ENCODE measurements at places on chromosomes 1 and 21.

- no peak for DNase-seq
These were observed 14.1 kb upstream of the PLXNA2 start for GRCh38 chr1:208258277-208258676.

- peak; percentile 9 for DNase-seq
These were observed at the start of gene HEYL for GRCh38 chr1:39639305-39640130. Gene HEYL, minus strand, starts transcription at chr1:39639643. Its CDS starts 18 bp downstream, at chr1:39639625.

- DNase-seq: no peak
These were observed 6.2 kb downstream of the DHX9 start for GRCh38 chr1:182845379-182845778.

GRCh38 chr21:35016517-35017188, 32.4 kb downstream of the RUNX1 start:
- no peak for DNase-seq

- DNase-seq: no peak
These were observed 55.6 kb downstream of the DDR2 start for GRCh38 chr1:162687870-162688269.

GRCh38 chr1:100530880-100531487, 7.0 kb upstream of the GPR88 start:
- DNase-seq: no peak

GRCh38 chr21:23732776-23733175, 1874.5 kb downstream of the MRPL39 start:
- DNase-seq: no peak

- no peak for DNase-seq
These were observed 44.5 kb downstream of the CBS start for GRCh38 chr21:43031121-43031619.

- DNase-seq: no peak
These were observed 33.0 kb downstream of the ACOT7 start for GRCh38 chr1:6360517-6361070.

- DNase-seq: no peak
These were observed 13.1 kb downstream of the VPS26C start for GRCh38 chr21:37253991-37254390.

- no peak for DNase-seq
These were observed 3.4 kb downstream of the SELL start for GRCh38 chr1:169707912-169708604.

DNA sequence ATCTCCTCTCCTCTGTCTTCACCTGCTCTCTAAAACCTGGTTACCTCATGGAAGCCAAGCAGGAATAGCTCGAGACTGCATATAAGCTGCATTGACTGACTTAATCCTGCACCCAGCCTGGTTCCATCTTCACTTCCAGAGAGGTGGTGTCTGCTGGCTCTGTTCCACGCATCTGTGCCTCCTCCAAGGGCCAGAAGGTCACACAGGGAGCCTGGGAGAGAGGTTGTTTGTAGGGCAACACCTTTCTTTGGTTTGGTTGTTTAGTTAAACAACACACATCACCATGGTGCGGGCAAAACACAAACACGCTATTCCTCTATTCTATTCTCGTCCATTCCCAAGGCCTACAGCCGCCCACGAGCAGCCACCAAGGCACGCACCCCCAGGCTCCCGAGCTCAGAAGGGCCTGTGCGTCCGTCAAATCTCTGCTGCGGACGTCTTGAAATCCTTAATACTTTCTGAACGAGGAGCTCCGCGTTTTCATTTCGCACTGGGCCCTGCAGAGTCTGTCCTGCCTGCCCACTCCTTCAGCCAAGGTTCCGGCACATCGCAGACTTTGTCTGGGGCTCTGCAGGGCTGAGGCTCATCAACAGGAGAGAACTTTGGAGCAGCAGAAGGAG, 116.2 kb downstream of the RIPK4 start:
- DNase-seq: no peak

- DNase-seq: no peak
These were observed 36.3 kb downstream of the GPR161 start for GRCh38 chr1:168100315-168101002.

- DNase-seq: no peak
These were observed 59.2 kb downstream of the B3GALT5 start for GRCh38 chr21:39671986-39672385.

DNA sequence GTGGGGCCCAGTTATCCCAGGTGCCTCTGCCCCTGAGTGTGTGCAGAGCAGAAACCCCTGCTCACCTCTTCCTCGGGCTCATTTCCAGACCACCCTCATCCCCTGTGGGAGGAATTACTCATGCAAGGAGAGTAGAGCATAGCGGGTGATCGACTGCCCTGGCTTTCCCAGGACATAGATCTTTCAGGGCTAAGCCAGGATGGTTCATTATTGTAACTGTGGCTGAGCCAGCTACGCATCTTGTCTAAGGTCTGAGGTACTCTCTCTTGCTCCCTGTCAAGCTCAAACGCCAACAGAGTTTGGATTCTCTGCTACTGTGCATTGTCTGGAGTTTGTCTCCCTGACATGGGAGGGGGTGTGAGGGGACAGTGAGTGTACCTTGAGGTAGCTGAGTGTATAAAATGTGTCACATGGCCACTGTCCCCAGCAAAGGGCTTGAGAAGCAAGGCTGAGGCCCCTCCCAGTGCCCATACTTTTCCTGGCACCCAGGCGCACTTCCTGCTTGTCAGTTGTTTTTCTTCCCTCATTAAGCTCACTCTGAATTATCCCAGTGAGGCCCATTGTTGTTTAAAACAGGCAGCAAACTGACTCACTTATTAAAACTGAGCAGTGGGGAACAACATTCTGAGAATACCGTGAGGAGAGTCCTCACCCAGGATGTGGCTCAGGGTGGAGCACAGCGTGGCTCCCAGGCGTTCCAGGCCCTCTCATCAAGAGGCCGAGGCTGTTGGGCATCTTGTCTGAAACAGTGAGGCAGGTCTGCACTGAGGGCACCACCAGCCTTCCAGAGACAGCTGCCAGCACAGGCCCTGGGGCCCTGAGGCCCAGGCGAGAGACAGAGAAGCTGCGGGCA, 92.9 kb downstream of the LAMC2 start:
- no peak for DNase-seq

- no peak for DNase-seq
These were observed 121.1 kb downstream of the FOXD2 start for GRCh38 chr1:47558601-47559593.

DNA sequence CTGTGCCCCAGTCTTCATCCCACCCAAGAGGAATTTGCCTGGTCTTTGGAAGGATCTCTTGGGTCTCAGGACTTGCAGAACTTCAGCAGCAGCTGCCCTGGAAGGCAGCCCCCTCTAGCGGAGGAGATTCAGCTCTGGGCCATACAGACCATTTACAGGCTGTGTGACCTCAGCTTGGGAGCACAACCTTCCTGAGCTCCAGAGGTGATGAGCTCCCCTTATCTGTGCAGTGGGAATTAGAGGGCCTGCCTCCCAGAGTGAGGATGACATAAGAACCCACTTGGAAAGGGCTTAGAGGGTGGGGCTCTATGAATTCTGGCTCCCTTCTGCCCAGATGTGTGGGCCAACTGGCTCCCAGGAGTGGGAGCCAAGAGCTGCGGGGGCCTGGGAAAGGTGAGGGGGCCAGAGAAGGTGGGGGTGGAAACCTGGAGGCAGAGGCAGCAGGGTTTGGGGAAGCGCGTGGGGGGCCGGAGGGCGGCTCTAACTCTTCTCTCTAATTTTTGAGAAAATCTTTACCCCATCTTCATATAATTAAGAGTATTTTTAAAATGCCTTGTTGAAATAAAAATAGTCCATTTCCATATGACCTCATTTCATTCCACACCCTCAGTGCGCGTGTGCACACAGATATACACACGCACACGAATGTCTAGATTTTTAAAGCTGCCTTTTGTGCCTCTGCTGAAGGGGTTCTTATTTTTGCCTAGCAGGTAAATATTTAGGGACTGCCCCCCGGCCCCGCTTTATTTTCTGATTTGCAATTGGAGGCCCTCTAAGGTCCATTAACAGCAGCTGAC, 21.5 kb downstream of the EPHB2 start:
- DNase-seq: no peak

GRCh38 chr1:64895500-64895899, 70.8 kb downstream of the JAK1 start:
- no peak for DNase-seq

DNA sequence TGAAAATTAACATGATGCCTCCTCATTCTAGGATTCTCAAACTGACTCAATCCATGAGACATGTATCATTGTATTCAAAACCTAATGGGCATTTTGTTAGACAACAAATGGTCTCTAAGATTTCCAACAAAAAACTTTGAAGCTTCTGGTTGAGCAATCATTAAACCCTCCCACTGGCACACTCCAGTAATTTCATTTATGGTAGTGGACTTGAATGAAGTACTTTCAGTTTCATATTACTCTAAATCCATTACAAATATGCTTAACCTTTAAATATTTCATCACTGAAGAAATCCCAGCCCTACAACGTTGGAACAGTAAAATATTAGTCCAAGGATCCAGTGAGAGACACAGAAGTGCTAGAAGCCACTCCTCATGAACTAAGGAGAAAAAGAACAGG, 43.5 kb downstream of the GBP6 start:
- DNase-seq: no peak

- no peak for DNase-seq
These were observed 44.1 kb upstream of the DOCK7 start for GRCh38 chr1:62732331-62732730.

- DNase-seq: no peak
These were observed 43.5 kb downstream of the ALPL start for GRCh38 chr1:21552715-21553114.

GRCh38 chr1:201089596-201089995, 22.6 kb downstream of the CACNA1S start:
- no peak for DNase-seq

DNA sequence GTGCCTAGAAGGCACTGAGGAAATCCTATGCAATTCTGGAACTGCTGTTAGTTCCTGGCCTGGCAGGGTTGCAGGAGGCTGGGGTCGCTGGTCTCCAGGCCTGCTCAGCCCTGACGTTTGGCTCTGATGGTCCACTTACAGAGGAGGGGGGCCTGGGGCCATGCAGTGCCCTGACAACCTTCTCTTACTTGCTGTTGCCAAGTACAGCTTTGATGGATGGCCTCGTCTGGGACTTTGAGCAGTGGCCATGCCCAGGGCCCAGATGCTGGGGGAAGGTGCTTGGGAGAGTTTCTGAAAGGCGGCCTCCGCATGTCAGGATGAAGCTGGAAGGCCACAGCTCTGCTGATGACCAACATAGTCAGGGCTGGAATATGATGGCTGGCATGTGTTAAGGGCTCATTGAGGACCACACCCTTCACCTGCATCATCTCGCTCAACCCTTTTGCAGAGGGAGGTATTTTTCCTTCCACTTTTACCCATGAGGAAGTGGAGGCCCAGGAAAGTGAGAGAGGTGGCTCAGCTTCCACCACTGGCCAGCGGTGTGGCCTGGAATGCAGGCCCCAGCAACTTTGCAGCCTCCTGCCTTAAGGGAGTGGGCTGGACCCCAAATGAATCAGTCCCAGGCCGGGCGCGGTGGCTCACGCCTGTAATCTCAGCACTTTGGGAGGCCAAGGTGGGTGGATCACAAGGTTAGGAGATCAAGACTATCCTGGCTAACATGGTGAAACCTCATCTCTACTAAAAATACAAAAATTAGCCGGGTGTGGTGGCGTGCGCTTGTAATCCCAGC, 34.7 kb upstream of the LRRC3 start:
- DNase-seq: no peak

GRCh38 chr1:2786329-2787162, 14.9 kb downstream of the TTC34 start:
- DNase-seq: peak; percentile 49

DNA sequence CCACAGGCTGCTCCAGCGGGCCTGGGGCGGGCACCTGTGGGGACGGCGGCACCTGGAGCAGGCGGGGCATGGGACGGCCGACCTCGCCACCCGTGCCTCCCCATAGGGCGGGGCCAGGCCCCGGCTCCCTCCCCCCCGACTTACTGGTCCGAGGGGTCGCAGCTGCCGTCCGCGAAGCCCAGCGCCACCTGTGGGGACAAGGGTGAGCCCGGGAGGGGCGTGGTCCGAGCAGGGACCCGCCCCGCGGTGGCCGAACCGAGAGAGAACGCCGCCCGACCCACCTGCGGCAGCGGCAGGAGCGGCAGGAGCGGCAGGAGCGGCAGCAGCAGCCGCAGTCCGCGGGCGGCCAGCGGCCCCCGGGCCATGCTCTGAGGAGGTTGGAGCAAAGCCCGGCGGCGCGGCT, at the start of gene TMEM52:
TSS of gene TMEM52 (minus strand) at position 379 of the 403 bp plus-strand sequence. CDS start at position 365, 14 bp downstream.
- DNase-seq: peak; percentile 17

DNA sequence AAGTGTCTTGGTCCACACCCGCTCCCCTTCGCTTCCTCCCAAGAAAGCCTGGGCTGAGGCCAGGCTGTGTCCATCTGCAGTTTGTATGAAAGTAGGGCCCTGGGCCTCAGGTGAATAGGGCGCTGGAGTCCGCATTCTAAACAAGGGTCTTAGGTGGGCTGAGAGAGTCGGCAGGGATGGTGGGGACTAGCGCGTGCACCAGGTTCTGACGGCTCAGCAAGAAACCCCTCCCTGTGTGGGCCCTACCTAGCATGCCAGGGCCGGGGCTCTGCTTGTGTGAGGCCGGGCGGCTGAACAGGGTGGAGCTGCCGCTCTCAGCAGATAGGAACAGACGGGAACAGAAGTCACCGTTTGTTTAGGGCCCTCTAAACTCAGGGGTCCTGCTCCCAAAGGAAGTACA, 1.7 kb downstream of the ACTRT2 start:
- no peak for DNase-seq

- no peak for DNase-seq
These were observed 2.2 kb upstream of the SPRR4 start for GRCh38 chr1:152968248-152968647.

- no peak for DNase-seq
These were observed 5.8 kb downstream of the MAPKAPK2 start for GRCh38 chr1:206690516-206690915.

DNA sequence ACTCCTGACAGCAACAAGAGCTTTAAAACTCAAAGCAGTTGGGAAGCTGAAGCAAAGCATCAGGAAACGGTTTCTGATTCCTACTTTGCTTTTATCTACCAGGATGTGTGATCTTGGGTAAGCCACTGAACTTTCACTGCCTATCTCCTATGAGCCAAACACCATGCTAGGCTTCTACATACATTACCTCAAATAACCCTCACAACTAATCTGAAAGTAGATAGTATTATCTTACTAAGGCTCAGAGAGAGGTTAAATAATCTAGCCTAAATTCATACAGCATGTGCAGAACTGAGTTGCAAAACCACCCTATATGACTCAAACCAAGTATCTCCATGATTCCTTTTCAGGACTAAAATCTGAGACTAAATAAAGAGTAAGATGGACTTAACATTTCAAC, 83.8 kb downstream of the EVI5 start:
- DNase-seq: no peak

- no peak for DNase-seq
These were observed 1.9 kb downstream of the SLC2A1 start for GRCh38 chr1:42956739-42957138.

All from stimulated activated CD4-positive, alpha-beta T cell treated with anti-CD3 and anti-CD28 coated beads, Interleukin-1b, Interleukin-23, amount 100 ng/mL, for 1 hour (primary cell).